ENCODE measurements at places on chromosomes 12 and 14. TPM values are rescaled to one million over a fixed set of nuclear protein-coding genes. Genes with fewer than 3 reads are reported as not detected.

- no peak overlapping the region for H3K4me3 ChIP-seq
- H3K27me3 ChIP-seq, result peaks cover 22% of the 10 kb centered on the region
- DNase-seq, result no peak
- no peaks in the 10 kb centered on the region for H3K36me3 ChIP-seq
- H3K27ac ChIP-seq, result no peak overlapping the region
Observed at GRCh38 chr12:65280306-65280705, 1.8 kb downstream of the MSRB3 start.

- H3K27ac ChIP-seq, result no peak overlapping the region
- DNase-seq, result no peak
- H3K27me3 ChIP-seq, result peaks cover 11% of the 10 kb centered on the region
- H3K36me3 ChIP-seq, result no peaks in the 10 kb centered on the region
- H3K4me1 ChIP-seq, result peaks cover 7% of the 10 kb centered on the region
Observed at GRCh38 chr14:61646366-61647116, 48.8 kb upstream of the HIF1A start.

- peaks cover 12% of the 10 kb centered on the region for H3K27me3 ChIP-seq
- no peak overlapping the region for H3K27ac ChIP-seq
- peaks cover 21% of the 10 kb centered on the region for H3K4me1 ChIP-seq
- no peaks in the 10 kb centered on the region for H3K36me3 ChIP-seq
Observed at GRCh38 chr14:61537563-61538463, 157.5 kb upstream of the HIF1A start.

The NANOG gene
- not detected for total RNA-seq

The TEX22 gene
- total RNA-seq, result 5.2 TPM

All from neural crest cell (in vitro differentiated cells).